M059J (cell line): ENCODE measurements at places on chromosomes 6 and 20. TPM values are rescaled to one million over a fixed set of nuclear protein-coding genes. Genes with fewer than 3 reads are reported as not detected.

DNA sequence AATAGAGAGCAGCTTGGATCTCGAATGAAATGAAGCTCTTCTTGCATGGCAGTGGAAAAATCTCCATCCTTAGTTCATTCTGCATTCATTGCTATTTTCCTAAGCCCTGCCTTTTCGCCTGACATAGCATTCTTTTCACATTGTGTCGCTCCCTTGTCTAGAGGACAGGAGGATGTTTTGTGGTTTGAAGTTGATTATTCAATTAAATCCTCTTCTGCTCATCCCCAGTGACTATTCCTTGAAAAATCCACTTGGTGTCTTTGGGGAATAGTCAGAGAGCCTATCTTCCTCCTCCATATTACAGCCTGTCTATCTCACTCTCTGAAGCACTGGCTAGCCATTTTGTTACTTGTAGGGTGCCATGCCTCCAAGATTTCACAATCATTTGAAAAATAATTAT lies 161.2 kb downstream of the KLHL32 start:
- no peak for DNase-seq

- DNase-seq: peak; percentile 7
Observed at GRCh38 chr6:48281217-48281616, 170.2 kb upstream of the PTCHD4 start.

- DNase-seq: peak; percentile 55
Observed at GRCh38 chr20:49594143-49594930, 26.4 kb upstream of the PTGIS start.

- no peak for DNase-seq
Observed at GRCh38 chr20:49566401-49567364, 1.3 kb downstream of the PTGIS start.

DNA sequence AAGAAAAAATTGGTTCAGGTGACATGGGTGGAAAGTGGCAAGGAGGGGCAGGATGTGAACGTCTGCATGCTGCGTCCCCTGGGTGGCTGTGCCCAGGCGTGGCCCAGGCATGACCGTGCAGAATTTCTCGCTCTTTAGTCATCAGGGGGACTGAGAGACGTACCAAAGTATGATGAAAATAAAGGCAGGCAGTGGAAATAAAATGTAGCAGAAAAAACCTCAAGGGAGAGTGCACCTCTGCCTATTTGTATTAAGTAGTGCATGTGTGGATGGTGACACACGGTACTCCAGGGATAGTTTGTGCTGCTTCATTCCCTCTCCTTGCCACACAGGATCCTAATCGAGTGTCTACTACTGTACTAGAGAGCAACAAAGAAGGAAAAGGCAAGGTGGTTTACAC lies 81.1 kb downstream of the ATP9A start:
- peak; percentile 87 for DNase-seq

GRCh38 chr6:30875244-30876038 lies 8.9 kb upstream of the DDR1 start:
- peak; percentile 30 for DNase-seq

DNA sequence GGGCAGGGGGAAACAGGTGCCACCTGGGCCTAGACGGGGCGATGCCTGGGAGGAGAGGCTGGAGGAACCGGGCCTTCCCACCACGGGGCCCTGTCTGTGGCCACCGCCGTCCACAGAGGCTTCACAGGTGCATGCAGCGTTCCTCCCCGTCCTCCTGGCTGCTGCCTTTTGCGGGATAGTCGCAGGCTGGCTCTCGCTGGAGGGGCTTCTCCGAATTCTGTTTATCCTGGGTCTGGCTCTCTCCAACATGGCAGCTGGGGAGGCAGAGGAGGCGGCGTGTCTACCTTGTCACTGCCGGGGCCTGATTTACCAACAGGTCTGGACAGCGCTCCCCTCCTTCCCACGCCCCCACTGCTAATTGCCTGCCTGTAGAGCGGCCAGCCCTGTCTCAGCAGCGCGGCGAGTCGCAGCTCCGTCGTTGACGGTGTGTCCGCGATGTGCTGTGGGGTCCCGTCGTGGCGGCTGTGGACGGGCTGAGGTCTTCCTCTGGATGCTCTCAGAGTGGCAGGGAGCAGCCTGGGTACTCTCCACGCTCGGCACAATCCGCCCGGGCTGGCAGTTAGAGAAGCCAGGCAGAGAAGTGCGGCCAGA lies 262.9 kb downstream of the TAF4 start:
- no peak for DNase-seq

DNA sequence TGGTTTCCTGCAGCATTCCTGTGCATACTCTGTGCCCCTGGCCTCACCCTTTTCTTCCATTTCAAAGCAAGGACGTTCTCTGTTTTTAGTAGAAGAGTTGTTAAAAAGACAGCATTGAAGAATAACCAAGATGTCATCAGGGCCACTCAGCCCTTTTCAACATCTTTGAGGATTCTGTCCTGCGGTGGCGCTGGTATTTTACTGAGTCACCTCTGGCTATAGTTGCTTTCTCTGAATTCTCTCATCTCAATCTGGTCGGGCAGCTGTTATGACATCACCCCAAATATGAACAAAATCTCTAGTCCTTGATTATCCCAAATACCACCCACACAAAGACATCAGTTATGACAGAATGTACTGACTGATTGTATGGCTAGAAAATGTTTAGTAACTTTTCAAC lies 204.2 kb downstream of the GRIK2 start:
- peak; percentile 60 for DNase-seq

DNA sequence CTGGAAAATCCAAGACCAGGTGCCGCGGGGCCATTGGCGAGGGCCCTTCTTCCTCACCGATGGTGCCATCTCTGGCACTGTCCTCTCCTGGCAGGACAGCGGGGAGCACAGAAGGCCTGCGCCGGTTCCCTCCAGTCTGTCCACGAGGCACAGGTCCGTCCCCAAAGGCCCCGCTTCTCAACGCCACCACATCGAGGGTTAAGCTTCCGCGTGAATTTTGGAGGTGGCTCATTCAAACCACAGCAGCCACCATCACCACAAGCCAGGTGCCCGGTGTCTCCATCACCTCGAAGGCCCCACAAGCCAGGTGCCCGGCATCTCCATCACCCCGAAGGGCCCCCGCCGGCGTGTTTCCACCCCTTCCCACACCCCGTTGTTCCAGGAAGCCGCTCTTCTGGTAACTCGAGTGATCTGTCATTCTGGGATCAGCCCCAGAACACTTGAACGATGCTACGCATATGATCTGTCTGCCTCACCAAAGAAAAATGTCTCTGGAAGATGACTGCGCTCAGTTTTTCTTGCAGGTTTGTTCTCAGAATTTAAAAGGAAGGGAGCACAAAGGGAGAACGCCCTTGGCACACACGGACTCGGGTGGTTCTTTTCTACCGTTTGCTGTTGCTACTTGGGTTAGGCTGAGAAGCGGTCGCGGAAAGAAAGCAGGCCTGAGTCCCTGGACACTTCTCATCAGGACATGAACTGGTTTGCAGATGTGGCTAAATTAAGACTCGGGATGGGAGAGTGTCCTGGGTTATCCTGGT lies 9.9 kb upstream of the KIF25 start:
- no peak for DNase-seq

GRCh38 chr20:706366-706885 lies 30.8 kb upstream of the SCRT2 start:
- no peak for DNase-seq

- DNase-seq: no peak
Observed at GRCh38 chr6:136030131-136030530, 178.6 kb downstream of the PDE7B start.

- DNase-seq: peak; percentile 33
Observed at GRCh38 chr6:143676437-143677045, 1.2 kb upstream of the PHACTR2 start.

GRCh38 chr6:110542311-110543024 lies 66.1 kb upstream of the SLC22A16 start:
- peak; percentile 81 for DNase-seq

- DNase-seq: peak; percentile 73
Observed at GRCh38 chr6:161301338-161301737, 27.5 kb upstream of the AGPAT4 start.

DNA sequence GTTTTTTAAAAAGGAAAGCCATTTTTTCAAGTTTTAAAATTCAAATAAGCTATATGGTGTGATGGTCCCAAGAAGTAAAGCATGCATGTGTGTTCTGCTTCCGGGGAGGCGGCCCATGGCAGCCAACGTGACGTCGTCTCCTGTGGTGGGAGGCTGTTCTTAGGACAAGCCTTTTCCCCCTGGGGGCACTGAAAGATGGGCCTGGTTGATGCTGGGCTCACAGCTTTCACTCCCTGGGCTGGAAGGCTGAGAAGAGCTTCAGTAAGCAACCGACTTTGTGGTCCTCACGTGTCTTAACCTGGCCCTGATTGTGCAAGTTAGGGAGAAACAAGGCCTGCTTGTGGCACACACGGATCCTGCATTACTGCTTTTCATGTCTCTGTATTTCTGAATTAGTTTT lies 84.1 kb downstream of the SMOC2 start:
- no peak for DNase-seq

- DNase-seq: no peak
Observed at GRCh38 chr20:55095745-55096400, 620.5 kb downstream of the DOK5 start.

DNA sequence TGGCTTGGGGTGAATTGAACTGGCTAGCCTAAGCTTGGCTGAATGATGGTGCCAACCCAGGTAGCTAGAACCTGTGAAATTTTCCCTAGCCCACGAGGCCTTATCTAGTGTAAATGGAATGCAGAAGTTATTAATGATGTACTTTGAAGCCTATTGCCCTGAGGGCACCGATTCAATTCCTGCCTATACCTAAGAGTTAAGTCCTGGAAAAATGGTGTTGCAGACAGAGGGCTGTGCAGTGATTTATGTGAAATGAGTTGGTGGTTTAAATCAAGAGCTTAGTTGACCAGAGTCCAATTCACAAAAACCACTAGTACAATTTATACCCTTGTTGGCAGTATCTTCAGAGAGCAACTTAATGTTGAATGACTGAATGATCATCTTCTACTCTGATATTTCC lies 373.8 kb upstream of the JAG1 start:
- DNase-seq: peak; percentile 99

GRCh38 chr6:44289726-44290260 lies 19.5 kb downstream of the TMEM151B start:
- no peak for DNase-seq

DNA sequence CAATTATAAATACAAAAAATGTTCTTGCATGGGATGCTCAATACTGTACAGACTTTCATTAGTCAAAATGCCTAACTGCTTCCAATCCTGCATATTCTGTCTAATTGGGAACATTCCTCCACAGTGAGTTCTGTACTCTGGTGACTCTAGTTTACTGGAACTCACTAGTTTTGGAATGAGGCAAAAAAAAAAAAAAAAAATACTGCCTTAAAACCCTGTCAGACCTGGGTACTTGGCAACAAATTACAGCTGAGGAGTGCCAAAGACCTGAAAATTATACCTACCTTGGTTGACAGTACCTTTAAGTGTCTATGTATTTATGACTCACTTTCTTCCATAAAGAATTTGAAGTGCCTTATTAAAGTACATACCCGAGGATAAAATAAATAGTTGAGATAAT lies 276.7 kb downstream of the FARS2 start:
- peak; percentile 49 for DNase-seq

GRCh38 chr20:13772529-13772928 lies 12.2 kb downstream of the ESF1 start:
- DNase-seq: no peak

- peak; percentile 87 for DNase-seq
Observed at GRCh38 chr6:11231564-11232192, 790 bp downstream of the NEDD9 start.

DNA sequence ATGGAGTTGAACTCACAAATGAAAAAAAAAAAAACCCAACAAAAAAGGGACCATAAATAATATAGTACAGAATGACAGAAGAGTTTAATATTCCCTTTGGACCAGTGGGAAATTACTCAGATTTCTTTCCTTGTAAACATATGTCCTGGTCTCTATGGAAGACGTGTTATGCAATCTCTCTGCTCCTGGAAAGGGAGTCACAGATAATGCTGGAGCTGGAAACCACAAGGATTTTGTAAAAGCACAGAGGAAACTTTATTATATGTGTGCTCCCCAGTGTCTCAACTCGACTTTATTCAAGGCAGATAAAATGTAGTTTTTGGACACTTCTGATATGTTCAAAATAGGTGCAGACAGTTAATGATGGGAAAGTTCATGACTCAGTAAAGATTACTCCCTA lies 88.1 kb upstream of the ZFP64 start:
- DNase-seq: peak; percentile 50

GRCh38 chr6:37824170-37824569 lies 4.6 kb downstream of the ZFAND3 start:
- no peak for DNase-seq

GRCh38 chr6:118968416-118968815 lies 33.5 kb upstream of the MCM9 start:
- peak; percentile 20 for DNase-seq

Gene RGS17
- 1.2 and 1.3 TPM in 2 replicates for total RNA-seq

Gene PBOV1
- total RNA-seq: not detected in 2 replicates

Gene HSPA1L
- total RNA-seq: 0.30 and 2.5 TPM in 2 replicates

Gene BMP7
- total RNA-seq: 0.02 and 0.22 TPM in 2 replicates

Gene PLEKHG1
- total RNA-seq: not detected in 2 replicates

Gene TREML4
- total RNA-seq: not detected in 2 replicates

Gene SLC35D3
- not detected in 2 replicates for total RNA-seq

Gene COL20A1
- total RNA-seq: not detected in 2 replicates

Gene BHLHE23
- not detected in 2 replicates for total RNA-seq

Gene HEY2
- total RNA-seq: not detected in 2 replicates
